Motor neuron (in vitro differentiated cells): ENCODE measurements at places on chromosomes 16 and 17. TPM values are rescaled to one million over a fixed set of nuclear protein-coding genes. Genes with fewer than 3 reads are reported as not detected.
A peak's percentile ranks its signal among the peaks of the same experiment; 100 is the strongest.

DNA sequence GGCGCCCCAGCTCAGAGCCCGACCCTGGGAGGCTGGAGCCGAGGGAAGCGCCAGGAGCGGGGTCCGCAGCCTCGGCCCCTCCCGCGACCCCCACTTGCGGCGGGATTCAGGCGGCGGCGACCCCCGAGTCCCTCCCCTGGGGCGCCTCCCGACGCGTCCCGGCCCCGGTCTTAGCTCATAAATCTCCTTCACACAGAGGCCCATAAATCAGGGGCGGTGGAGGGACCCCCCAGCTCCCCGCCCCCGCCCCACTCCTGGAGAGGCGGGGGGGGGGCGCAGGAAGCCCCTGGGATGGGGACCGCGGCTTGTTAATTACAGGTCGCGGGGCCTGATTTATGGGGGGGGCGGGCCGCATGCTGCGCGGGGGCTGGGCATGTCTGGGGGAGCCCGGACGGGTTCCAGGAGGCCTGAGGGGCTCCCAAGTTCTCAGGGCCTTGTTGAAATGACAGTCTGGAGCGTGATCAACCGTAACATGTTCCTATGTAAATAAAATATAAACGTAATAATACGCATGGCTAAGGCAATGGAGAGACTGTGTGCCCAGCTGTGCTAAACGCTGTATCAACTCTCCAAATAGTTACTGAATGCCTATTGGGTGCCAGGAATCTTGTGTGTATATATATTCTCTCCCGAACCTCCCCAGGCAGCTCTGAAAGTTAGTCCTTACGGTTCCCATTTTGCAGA, 10.0 kb upstream of the BHLHA9 start:
- no peak for ATAC-seq

- ATAC-seq, result no peak
These were observed 20.4 kb upstream of the HOXB13 start for GRCh38 chr17:48748718-48749566.

GRCh38 chr16:78879011-78879410, 721.5 kb downstream of the MAF start:
- ATAC-seq, result no peak

Gene SHMT1
- 14.3 and 17.1 TPM in 2 replicates for total RNA-seq

GRCh38 chr17:50206604-50207293, 5.3 kb upstream of the COL1A1 start:
- ATAC-seq, result no peak

DNA sequence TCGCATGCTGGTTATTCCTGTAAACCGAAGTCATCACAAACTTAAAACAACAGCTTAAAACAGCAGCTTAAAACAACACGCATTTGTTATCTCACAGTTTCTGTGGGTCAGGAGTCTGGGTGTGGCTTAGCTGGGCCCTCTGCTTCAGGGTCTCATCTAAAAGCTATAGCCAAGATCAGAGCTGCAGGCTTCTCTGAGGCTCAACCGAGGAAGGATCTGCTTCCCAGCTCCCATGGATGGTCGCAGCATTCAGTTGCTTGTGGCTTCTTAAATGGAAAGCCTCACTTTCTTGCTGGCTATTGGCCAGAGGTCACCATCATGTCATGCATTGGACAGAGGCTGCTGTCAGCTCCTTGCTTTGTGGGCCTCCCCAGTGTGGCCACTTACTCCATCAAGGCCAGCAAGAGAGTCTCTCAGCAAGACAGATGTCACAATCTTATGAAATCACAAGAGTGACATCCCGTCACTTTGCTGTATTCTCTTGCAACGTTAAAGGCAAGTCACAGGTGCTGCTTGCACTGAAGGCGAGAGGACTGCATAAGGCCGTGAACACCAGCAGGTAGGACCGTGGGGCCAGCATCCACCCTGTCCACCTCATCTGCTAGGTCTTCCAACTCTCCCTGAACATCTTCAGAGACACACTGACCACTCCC, 117.9 kb upstream of the TNRC6C start:
- no peak for ATAC-seq

DNA sequence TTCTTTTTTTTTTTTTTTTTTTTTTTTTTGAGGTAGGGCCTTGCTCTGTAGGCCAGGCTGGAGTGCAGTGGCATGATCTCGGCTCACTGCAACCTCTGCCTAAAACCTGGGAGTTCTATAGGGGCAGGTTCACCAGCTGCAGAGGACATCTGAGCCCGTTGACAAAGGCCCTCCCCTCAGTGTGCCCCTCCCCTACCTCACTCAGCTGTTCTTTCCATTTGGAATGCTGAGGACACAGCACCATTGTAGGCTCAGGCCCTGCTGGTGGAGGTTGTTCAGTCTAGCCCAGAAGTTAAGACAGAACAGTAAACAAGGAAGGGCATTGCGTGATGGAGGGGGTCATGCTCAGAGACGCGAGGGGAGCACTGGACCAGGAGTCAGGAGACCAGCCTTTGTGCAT, 21.8 kb upstream of the KIF19 start:
- no peak for ATAC-seq

DNA sequence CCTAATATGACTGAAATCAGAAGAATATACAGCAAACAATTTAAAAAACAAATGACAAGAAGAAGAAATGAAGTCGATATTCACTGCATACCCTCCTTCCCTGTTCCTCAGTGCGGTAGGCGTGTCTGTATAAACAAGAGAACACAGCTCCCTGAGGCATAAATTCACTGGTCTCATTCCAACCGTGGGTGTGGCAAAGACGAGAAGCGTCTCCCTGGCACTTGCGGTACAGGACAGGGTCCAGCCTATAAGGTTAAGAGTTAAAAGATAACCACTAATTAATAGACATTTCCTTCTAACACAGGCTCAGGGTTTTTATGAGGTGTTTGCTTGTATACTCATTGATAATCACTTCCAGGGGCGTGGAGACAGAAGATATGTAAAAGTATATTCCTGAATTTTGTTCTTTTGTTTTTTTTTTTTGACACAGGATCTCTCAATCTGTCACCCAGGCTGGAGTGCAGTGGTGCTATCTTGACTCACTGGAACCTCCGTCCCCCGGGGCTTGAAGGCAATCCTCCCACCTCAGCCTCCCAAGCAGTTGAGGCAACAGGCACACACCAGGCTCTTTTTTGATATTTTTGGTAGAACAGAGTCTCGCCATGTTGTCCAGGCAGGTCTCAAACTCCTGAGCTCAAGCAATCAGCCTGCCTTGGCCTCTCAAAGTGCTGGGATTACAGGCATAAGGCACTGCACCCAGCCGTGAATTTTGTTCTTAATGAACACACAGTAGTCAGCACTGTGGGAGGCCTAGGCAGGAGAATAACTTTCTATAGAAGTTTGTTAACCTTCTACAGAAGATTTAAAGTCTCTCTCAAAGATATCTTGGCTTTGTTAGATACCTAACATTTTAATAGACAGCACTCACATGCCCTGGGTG, 59.1 kb upstream of the CLEC18B start:
- peak; percentile 98 for ATAC-seq

DNA sequence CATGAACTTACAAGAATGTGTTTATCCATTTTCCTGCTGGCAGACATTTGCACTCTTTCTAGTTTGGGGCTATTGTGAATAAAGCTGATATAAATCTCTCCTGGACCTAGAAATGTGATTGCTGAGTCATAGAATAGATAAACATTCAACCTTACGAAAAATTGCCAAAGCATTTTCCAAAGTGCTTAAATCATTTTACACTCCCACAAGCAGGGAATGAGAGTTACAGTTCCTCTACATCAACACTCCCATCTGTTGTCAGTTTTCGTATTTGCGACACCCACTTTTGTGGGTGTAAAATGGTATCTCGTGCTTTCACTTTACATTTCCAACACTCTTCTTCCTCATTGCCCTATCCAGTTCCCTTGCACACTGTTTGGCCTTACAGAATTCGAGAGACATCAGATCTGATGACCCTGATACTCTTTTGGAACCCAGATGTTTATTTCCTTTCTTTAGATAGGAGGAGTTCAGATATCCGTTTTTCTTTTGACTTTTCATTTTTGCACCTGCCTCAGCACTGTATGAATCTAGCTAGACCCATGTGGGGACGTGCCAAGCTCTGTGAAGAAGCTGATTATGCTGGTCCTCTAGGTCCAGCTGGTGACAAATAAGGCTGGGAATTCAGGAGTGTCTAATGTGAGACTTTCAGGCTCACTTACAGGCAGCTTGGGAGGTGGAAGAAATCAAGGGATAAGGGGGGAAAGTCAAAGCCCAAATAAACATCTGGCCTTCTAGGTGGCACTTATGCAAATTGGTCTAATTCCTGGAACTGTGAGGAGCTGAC, 14.0 kb downstream of the SOX9 start:
- peak; percentile 61 for ATAC-seq

- ATAC-seq, result no peak
These were observed 20.5 kb downstream of the CNGB1 start for GRCh38 chr16:57950382-57950781.
